ENCODE measurements at places on chromosomes 5 and 9.

DNA sequence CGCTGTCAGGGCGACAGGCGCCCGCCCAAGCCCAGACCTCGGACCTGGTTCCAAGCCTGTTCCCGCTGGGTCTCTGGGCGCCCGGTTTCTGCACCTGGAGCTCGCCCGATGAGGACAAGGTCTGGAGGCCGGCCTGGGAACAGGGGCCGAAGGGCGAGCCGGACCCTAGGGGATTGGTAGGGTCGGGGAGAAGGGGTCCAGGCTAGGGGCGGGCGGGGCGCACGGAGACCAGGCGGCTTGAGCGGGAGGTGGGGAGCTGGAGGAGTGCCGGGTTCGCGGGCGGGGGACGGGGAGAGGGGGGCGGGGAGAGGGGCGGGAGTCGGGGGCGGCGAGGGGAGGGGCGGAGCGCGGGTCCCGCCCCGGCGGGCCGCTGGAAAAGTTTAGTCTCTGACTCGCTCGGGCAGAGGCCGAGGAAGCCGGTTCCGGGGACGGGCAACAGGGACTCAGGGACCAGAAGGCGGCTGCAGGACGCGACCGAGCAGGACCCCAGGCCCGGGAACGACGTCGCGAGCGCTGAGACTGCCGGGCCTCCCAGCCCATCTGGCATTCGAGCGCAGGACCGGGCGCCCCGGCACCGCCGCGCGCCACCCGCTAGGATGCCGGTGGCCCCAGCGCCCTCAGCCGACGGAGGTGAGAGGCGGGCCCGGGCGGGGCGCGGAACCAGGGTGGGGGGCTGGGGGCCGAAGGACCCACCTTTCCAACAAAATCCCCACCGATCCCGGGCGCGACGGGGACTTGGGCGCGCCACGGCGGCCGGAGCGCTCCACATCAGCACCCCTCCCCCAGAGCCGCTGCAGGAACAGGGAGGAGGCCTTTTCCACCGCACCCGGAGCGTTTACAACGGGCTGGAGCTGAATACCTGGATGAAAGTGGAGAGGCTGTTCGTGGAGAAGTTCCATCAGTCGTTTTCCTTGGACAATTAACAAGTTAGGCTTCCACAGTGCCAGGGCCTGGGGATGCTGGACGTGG lies at the start of gene S1PR3:
Gene S1PR3 (plus strand): TSS at position 403 of the 969 bp plus-strand sequence. CDS start 9,733 bp downstream, outside the sequence.
- no peak for DNase-seq

DNA sequence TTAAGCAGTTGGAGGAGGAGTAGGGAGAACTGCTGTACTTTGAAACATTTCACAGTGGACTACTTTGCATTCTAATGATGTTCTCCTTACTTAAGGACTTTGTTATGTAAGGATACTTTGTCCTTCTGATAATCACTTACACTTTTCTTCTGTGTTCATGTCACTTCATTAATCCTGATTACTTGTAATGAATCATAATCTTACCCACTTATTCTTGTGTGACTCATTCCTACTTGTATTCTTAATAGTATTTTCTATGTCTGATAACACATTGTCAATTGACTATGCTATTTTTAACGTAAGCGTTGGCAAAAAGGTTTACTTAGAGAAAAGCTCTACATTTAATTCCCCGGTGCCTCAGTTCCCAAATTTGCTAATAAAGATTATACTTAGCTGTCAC lies 63.8 kb downstream of the GHR start:
- DNase-seq, result no peak

- DNase-seq, result no peak
These were observed 27.2 kb upstream of the SMU1 start for GRCh38 chr9:33103501-33104281.

- DNase-seq, result no peak
These were observed 160.2 kb downstream of the DENND1A start for GRCh38 chr9:123769719-123770118.
